Stimulated activated CD8-positive, alpha-beta memory T cell treated with anti-CD3 and anti-CD28 coated beads, Interleukin-7, amount 100 ng/mL, for 48 hours (primary cell): ENCODE measurements at places on chromosomes 16 and 17.

GRCh38 chr16:9647981-9648701 is 534.1 kb downstream of the GRIN2A start:
- no peak for DNase-seq

DNA sequence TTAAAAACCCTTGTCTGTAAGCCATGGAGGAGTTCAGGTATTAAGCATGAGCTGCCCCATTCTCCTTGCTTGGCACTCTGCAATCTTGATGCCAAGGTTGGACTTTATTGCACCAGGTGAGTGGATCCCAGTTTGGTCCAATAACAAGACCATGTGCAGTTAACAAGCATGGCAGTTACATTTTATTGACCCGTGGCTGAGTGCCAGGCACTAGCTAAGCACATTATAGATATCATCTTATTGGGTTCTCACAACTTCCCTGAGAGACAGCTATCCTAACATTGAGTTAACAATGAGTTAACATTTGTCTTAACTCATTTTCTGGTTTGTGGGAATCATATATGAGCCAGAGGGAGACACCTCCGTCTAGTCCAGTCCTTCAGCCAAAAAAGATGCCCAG is 21.8 kb downstream of the LYRM9 start:
- no peak for DNase-seq

DNA sequence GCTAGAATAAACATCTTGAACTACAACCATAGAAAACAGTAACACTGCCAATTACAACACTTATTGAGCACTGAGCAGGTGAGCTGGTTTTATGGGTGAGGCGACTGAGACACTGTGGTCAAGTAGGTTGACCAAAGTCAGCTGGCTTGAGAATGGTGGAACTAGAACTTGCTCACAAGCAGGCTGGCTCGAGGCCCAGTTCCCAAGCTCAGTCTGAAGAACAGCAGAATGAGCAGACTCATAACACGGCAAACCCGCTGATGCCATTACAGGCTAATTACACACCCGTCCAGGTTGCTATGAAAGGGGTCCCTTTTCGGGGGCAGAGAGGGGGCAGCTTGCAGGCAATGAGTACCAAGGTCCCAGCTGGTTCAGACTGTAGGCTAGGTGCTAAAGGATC is 6.5 kb downstream of the ZZEF1 start:
- no peak for DNase-seq

GRCh38 chr16:17628983-17629382 is 158.2 kb upstream of the XYLT1 start:
- no peak for DNase-seq

- no peak for DNase-seq
Measured at GRCh38 chr16:88914750-88915368, 48.4 kb upstream of the PABPN1L start.

GRCh38 chr17:40664582-40665333 is at the start of gene KRT222:
KRT222 (minus strand) TSS chr17:40665177; CDS start chr17:40665099, 78 bp downstream.
- no peak for DNase-seq

GRCh38 chr16:78505036-78505435 is 405.6 kb downstream of the WWOX start:
- no peak for DNase-seq

DNA sequence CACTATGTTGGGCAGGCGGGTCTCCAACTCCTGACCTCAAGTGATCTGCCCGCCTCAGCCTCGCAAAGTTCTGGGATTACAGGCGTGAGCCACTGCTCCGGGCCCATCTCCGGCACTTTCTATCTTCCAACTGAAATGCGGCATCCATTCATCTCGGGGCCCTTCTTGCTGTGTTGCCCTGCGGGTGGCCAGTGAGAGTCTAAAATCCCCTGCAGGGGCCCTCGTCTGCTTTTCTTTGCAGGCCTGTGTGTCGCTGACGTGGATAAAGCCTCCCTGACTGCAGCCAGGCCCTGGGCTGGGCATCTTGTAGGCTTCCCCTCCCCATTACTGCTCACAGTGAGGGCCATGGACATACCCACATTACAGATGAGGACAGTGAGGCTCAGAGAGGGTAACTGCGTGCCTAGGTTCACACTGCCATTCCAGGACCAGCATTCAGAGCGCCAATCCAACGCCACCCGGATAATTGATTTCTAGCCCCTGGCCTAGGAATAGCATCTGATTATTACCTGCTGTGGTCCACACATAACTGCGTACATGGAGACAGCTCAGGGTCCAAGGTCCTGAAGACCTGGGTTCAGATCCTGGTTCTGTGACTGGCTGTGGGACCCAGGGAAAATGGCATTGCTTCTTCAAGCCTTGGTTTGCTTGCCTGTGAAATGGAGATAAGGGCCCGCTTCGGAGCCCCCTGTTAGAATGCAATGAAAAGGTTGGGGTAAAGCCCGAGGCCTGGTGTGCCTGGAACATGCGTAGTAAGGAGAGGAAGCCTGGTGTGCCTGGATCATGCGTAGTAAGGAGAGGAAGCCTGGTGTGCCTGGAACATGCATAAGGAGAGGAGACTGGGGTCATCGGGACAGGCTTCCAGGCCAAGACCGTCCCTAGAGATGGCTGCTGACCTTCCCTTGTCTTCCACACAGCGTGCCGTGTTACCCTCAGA is 25.0 kb downstream of the CRISPLD2 start:
- DNase-seq, result no peak

DNA sequence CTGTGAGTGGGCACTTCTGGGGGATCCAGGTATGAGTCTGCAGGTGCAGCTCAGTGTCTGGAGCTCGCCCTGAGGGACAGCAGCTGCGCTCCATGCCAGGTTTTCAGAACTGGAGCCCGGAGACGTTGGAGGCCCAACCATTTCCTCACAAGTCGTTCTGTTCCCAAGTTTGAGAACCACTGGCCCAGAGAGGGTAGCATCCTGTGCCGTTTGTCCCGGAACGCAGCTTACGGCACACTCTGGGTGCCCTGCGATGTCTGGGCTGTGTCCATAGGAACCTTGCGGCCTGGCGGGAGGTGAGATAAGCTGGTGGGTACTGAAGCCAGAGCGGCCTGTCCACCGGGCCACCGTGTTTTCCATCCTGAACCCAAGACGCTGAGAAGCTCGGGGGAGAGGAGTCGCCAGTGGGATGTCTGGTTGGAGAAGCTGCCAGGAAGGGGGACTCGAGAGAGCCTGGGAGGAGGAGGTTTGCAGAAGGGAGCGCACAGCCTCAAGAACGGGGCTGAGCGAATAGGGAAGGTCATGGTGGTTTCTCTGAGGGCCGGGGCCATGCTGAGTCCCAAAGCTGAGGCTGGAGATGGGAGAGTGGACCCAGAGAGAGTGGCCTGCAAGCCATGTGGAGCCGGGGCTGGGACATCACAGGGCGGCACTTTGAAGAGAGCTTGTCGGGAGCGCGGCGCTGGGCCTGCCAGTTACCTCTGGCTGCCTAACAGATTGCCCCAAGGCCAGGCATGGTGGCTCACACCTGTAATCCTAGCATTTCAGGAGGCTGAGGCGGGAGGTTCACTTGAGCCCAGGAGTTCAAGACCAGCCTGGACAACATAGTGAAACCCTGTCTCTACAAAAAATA is 211.0 kb upstream of the GSE1 start:
- no peak for DNase-seq

GRCh38 chr16:52095471-52095870 is 451.5 kb downstream of the TOX3 start:
- DNase-seq, result no peak

DNA sequence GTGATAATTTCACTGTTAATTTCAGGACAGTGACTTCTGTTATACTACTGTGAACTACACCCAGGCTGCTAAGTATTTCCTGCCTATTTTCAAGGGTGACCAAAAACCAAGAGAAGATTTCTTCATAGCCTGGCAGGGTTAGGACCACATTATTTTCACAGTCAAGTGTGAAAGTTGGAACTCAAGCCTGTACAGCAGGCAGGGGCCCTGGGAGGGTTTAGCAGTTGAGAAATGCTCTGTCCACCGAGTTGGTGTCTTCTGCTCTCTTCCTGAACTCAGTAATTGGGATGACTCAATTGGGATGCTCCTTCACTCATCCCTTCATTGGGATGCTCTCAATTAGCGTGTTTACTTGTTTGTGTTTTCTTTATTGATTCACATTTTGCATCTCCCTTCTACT is 347.3 kb upstream of the CDH11 start:
- no peak for DNase-seq

GRCh38 chr17:9805769-9806168 is 14.4 kb upstream of the DHRS7C start:
- DNase-seq, result no peak

- no peak for DNase-seq
Measured at GRCh38 chr17:16933317-16934132, 38.4 kb downstream of the TNFRSF13B start.
